SK-N-SH treated with all-trans-retinoic acid at 6 μM for 48 hours (cell line): ENCODE measurements at places on chromosomes 13 and 19.
A peak's percentile ranks its signal among the peaks of the same experiment; 100 is the strongest.

GRCh38 chr13:61094865-61095264 is 320.8 kb downstream of the PCDH20 start:
- ATAC-seq = no peak

DNA sequence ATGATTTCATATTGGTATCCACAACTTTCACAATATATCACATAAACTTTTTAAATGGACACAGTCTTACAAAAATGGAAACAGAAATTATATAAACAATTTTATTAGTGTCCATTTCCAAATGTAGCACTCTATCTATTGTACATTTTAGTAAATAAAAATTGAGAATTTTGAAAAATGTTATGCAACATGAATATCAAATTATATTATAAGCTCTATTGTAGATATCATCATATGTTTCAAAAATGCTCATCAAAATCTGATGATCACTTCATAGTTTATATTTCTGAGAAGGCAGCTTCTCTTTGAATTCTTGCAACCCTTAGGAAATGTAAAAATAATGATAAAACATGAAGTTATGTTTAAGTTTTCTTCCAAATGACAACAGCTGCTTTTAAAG is 1928.6 kb downstream of the PCDH9 start:
- no peak for ATAC-seq

GRCh38 chr19:3207461-3208242 is 16.8 kb upstream of the CELF5 start:
- no peak for ATAC-seq

DNA sequence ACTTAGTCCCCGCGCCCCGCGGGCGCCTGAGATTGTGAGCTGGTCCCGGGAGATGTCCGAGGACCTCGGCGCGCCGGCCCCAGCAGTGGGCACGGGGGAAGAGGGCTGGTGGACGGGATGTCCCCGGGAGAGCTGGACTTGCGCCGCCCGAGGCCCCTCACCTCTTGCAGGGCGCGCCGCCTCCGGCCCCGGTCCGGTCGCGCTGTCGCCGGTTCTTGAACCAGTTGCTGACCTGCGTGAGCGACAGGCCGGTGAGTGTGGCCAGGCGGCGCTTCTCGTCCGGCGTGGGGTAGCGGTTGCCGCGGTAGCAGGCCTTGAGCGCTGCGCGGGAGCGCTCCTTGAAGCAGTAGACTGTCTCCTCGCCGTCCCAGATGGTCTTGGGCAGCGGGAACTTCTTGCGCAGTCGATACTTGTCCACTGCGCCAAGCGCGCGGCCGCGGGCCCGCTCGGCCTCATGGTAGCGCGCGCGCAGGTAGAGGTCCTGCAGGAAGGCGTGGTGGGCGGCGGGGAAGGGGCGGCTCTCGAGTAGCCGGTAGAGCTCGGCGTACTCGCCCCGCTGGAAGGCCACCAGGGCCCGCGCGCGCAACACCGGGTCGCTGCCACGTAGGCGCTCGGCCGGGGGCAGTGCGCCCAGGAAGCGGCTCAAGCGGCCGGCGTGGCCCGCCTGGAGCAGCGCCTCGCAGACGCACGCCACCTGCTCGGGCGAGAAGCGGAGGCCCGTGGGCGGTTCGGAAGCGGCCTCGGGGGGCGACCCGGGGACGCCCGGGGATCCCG is 984 bp downstream of the SIX5 start:
- peak; percentile 5 for ATAC-seq

GRCh38 chr13:32947411-32948276 is 68.6 kb upstream of the KL start:
- ATAC-seq = peak; percentile 56; the same call in 2 of the 3 replicates

DNA sequence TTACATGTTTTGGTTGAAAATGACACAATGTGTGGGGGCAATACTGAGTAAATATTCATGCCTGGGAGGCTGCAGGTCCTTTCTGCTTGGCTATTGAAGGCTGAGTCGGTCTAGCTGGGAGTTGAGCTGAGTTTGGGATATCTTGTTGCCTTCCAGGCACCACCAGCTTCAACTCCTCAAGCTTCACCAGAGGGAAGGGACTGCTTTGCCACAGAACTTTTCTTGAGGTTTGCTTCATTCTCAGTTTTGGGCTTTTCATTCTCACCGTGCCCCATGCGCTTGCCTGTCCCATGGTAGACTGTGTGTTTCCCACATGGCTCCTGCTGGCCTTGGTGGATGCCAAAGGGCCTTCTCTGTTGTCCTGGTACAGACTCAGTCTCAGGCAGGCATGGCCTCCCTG is 198.2 kb upstream of the SOX1 start:
- no peak for ATAC-seq

DNA sequence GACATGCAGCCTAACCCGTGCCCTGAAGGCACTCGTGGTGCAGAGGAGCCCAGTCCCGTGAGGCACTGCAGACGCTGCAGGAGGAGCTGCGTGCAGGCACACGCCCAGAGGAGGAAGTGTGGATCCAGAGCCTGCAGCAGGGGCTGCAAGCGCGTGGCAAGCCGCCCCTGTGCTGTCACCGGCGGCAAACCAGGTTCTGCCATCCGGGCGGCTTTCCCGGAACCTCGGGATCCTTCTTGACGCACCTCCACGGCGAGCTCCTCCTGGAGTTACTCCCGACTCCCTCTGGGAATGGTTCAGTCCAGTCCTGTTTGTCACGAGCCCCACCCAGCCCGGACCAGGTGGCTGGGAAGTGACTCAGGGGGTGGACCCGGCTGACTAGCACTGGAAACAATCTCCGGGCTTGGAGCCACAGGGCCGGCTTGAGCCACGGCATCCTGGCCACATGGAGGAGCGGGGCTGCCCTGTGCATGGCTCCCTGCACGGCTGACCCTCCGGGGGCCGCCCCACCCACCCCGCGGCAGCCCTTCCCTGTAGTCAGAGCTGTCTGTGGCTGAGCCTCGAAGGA is 10.2 kb downstream of the DPP9 start:
- ATAC-seq = peak; percentile 92

- ATAC-seq = peak; percentile 36
These were observed 139.4 kb upstream of the TSC22D1 start for GRCh38 chr13:44715287-44716230.
